GM23248 (cell line): ENCODE measurements at places on chromosomes 1 and 21.

DNA sequence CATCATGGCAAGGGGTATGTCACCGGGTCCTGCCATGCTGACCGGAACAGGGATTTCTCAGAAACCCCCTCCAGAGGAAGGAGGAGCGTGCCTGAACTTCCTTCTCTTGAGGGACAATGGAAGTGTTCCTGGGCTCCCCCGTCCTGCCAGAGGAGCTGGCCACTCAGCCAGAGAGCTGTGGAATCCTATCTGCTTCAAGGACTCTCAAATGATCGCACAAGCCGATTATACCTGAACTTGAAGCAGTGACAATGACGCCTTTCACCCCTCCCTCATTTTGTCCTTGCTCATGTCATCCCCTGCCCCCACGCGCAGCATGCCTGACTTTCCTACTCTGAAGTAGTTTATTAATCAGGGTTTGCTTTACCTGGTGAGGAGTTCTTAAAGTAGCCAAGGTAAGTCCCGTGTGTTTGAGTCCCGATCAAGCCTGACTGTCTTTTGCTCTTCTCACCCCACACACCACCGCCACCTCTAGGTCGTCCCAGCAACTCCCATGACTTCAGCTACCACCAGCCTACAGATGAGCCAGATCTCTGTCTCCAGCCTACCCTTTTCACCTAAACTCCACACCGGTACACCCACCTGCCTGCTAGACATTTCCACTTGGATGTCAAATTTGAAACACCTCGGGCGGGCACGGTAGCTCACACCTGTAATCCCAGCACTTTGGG, 25.0 kb upstream of the PRELP start:
- DNase-seq: no peak

- peak; percentile 96 for DNase-seq
These were observed 7.2 kb upstream of the TACSTD2 start for GRCh38 chr1:58584082-58584895.

- DNase-seq: no peak
These were observed 12.7 kb downstream of the MTFR1L start for GRCh38 chr1:25832336-25833037.

- no peak for DNase-seq
These were observed 60.3 kb downstream of the LMO4 start for GRCh38 chr1:87389011-87389410.

- DNase-seq: no peak
These were observed 30.2 kb upstream of the IL20 start for GRCh38 chr1:206835186-206835585.

DNA sequence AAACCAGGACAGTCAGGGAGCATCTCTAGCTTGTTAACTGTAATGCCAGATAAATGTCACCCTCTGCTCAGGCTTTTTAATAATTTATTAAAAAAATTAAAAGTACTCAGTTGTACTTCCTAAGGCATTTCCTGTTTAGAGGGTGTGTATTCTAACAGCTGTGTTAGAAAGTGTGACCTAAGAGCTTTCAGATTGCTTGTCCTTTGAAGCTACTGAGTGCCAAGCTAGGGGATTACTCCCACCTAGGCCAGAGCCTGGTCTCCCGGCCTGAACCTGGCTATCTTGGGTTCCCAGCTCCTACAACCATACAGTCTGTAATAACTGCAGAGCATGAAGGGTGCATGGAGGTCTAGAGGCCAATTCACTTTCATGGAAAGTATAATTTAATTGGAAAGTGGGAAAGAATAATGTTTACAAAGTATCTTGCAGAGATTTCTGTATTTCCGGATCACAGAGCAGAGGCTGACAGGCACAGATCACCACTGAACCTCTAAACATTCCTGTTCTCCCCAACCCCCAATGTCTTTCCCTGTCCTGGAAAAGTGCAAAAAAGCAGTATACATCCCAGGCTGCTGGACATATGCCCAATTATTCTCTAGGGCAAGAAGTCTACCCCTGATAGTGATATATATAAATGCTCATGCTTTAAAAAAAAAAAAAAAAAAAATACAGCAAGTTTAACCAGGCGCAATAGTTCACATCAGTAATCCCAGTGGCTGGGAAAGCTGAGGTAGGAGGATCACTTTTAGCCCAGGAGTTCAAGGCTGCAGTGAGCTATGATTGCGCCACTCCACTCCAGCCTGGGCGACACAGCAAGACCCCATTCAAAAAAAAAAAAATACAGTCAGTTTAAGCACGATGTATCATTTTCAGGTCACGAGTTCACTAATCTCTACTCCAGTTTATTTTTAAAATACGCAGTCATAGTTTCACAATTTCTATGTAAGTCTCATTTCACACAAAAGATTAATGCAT, 36.7 kb upstream of the RAP1A start:
- no peak for DNase-seq

GRCh38 chr1:23756676-23757075, 13.4 kb downstream of the ELOA start:
- DNase-seq: peak; percentile 76

DNA sequence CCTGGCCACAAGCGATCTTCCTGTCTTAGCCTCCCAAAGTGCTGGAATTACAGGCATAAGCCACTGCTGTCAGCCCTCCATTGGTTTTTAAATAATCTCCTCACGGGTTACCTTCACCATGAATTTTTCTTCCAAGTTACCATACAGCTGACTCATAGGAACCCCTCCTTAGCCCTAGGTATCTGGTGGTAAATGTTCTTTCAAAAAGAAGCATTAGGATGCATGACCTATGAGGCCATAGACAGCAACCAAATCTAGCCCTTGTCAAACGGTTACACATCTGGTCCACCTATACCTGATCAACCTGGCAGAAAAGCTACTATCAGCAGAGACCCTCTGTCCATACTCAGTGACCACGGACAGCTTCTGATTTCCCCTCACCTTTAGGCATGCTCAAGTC, 12.7 kb upstream of the DEGS1 start:
- DNase-seq: no peak

DNA sequence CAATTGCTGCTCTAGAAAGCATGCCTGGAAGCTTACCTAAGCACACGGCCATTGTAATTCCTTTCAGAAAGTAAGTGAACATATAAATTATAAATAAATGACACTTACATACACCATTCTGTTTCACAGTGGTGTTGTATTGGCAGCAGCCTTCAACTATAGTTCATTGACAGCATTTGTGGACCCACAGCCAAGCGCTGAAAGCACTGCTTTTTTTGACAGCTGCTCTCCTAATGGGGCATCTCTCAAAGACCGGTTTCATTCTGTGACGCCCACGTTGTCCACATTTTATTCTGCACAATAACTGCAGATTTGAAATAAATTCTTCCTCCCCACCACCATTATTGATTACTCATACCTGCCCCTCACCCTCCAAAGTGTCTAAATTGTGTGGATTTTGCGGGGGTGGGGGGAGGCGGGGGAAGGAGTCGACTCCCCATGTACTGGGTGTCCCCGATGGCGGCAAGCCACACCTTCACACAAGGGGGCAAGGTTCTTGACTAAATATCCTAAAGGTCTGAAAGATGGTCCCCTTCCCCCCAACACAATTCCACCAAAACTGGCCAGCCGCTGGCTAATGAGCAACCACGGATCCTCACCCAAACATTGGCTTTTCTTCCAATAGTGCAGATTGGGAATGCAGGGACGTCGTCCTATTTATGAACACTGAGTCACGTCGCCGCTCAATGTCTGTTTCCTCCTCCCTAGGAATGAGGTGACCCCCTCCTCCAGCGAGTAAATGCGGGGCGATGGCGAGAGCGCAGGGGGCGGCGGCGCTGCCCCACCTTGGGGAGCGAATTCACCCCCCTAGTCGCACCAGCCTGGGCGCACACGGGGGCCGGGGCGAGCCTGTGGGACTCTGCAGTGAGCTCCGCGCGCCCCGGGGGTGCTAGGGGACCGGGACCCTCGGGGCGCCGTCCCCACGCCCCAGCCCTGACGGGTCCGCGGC, 960 bp downstream of the RCAN1 start:
- DNase-seq: peak; percentile 62
